NCI-H446 (cell line): ENCODE measurements at places on chromosomes 7 and 10.

DNA sequence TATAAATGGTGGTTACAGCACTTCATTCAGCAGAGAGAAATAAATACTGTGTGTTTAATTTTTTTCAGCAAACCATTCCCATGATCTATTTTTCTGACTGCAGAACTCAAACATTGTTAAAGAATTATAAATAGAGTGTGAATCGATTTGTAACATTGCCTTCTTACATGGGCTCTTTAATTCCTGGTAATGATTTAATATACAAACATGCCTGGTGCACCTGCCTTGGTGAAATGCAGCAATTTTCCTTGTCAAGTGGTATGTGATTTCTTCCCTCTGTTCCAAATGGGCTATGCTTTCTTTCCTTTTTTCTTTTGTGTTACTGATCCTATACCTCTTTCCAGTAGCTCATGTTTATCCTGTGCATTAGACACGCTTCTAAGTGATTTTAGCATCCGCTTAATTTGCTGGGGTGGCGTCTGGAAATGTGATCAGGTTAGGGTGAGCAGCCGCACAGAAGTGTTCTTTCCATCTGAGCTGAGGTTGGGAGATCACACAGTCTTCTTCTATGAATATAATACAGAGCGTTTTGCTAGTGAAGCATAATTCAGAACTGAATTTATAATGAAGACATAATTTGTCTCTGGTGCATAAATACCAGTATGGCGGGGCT is 94.3 kb upstream of the ITGB1 start:
- no peak for DNase-seq

DNA sequence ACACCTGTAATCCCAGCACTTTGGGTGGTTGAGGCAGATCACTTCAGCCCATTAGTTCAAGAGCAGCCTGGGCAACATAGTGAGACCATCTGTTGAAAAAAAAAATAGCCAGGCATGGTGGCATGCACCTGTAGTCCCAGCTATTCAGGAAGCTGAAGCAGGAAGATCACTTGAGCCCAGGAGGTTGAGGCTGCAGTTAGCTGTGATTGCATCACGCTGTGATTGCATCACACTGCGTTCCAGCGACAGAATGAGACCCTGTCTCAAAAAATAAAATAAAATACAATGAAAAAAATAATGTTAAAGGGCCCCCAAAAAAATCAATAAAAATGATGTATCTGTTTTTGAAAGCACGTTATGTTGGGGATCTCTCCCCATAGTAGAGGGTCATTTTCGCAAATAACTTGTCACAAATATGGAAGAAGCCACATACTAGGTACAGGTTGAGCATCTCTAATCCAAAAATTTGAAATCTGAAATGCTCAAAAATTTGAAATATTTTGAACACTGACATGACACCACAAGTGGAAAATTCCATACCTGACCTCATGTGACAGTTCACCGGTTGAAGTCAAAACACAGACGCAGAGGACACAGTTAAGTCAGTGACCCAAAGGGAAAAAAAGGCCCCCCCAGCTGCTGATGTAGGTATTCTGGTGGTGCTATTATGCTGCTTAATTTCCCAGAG is 9.5 kb downstream of the CISD1 start:
- no peak for DNase-seq

GRCh38 chr10:125147971-125148439 is 12.4 kb downstream of the CTBP2 start:
- peak; percentile 9 for DNase-seq

DNA sequence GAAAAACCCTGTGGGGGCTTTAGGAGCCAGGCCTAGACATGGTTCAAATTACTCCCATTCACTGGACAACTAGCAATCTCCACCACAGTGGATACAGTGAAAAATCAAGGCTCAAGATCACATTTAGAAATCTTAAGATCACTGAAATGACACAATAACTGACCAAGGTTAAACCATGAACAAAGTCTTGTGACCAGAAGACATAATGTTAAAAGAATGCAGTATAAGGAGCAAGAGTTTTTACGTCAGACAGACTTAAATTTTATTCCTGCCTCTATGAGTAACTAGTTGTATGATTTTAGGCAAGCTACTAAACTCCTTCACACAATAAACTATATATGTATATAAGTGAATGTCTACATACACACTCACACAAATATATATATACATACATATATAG is 68.5 kb downstream of the MICU1 start:
- DNase-seq, result no peak

DNA sequence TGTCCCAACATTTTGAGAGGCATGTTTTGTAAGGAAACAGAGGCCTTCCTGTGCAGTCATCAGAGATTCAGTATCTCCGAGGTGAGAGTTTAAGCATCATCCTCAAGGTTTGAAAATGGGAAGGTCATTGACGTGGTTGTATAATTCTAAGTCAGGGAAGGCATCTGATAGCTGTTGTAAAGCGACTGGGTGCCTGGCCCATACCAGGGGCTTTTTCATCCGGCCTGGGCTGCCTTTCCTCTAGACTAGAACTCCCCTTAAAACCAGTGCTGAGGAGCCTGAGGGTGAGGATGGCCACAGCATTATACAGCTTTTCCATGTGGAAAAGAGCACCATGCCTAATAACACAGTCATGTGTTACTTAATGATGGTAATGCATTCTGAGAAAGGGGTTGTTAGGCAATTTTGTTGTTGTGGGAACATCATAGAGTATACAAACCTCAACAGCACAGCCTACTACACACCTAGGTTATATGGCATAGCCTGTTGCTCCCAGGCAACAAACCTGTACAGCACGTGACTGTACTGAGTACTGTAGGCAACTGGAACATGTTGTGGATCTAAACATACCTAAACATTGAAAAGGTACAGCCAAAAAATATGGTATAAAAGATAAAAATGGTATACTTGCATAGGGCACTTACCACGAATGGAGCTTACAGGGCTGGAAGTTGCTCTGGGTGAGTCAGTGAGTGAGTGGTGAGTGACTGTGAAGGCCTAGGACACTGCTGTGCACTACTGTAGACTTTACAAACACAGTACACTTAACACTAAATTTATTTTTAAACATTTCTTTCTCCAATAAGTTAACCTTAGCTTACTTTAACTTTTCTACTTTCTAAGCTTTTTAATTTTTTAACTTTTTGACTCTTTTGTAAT is 13.5 kb upstream of the CACUL1 start:
- DNase-seq, result no peak

GRCh38 chr7:113464096-113464855 is 345.9 kb upstream of the SMIM30 start:
- DNase-seq, result no peak

- DNase-seq, result no peak
These were observed 28.4 kb upstream of the ZNF273 start for GRCh38 chr7:64874562-64875250.

GRCh38 chr7:7166318-7166717 is 16.0 kb upstream of the C1GALT1 start:
- no peak for DNase-seq

- no peak for DNase-seq
These were observed 84.8 kb downstream of the PROSER2 start for GRCh38 chr10:11907914-11908313.

DNA sequence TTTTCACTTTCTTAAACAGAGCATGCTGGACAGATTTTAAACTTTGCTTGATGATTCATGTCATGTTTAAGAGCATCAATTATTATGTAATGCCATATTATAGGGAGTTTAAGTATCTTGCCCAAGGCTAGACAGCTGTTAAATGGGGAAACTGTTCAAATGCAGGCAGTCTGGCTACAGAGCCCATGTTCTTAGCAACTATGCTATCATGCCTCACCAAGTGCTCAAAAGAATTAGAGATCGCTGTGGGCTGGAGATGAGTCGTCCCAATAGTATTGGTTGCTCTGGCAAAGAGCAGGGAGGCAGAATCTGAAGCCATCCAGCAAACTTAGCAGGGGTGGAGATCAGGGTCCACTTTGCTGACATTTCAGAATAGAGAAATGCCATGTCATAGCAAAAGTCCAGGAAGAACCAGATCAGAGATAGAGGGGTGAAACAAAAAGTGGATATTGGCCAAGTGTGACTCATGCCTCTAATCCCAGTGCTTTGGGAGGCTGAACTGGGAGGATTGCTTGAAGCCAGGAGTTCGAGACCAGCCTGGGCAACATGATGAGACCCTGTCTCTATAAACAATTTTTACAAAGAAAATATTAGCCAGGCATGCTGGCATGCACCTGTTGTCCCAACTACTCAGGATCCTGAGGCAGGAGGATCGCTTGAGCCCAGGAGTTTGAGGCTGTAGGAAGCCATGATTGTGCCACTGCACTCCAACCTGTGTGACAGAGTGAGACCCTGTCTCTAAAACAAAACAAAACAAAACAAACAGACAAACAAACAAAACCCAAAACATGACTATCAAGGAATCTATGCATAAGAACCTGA is 57.8 kb downstream of the BAMBI start:
- no peak for DNase-seq

DNA sequence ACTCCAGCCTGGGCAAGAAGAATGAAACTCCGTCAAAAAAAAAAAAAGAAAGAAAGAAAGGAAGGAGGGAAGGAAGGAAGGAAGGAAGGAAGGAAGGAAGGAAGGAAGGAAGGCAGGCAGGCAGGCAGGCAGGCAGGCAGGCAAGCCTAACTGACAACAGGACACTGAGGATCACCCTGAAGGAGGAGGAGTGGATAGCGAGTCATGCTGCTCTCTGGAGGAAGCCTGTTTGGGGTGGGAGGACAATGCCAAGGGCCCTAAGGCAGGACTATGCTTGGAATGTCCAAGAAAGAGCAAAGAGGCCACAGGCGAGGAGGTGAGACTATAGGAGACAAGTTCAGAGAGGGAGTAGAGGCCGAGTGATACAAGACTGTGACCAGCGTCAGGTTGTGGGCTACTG is 107.0 kb upstream of the PARD3 start:
- DNase-seq, result no peak

- no peak for DNase-seq
These were observed 301.0 kb downstream of the LHFPL3 start for GRCh38 chr7:104629408-104629807.

GRCh38 chr7:4612237-4612636 is 69.9 kb upstream of the FOXK1 start:
- DNase-seq, result no peak

GRCh38 chr7:127557803-127558202 is 27.6 kb downstream of the GCC1 start:
- no peak for DNase-seq

DNA sequence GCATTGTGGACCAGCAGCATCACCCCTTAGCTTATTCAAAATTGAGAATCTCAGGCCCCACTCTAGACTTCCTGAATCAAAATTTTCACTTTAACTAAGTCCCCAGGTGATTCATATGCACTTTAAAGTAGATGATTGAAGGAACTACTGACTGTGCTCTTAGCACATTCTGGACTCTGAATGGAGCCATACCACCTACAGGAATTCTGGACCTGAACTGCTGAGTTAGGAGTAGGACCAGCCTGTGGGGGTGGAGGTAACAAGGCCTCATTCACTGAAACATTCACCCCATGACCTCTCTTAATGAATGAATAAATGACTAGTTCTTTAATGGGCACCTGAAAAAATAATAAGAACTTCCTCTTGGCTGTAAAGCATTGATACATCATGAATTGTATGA is 7.3 kb downstream of the PDK4 start:
- no peak for DNase-seq

DNA sequence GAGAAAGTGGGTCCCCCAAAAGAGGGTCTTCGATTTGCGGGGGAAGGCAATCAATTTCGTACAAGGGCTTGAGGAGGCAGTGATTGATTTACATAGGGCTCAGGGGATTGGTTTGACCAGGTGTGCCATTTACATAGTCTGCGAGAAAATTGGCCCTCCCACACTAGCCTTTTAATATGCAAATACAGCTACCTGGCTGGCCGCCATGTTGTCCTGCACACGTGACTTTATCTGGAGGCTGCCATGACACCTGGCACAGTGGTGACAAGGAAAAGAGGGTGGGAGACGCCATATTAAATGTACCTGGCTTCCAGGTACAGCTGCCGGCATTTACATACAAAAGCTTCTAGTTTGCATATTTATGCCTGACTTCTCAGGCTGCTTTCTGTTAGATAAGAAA is 1577.2 kb upstream of the LRRTM3 start:
- DNase-seq, result no peak

GRCh38 chr7:116030651-116031276 is at the start of gene TFEC:
TSS of gene TFEC (minus strand) at chr7:116030763. CDS start at chr7:115984441, 46,322 bp downstream.
- DNase-seq, result no peak

GRCh38 chr7:128099204-128099671 is 68.0 kb upstream of the LRRC4 start:
- DNase-seq, result no peak

DNA sequence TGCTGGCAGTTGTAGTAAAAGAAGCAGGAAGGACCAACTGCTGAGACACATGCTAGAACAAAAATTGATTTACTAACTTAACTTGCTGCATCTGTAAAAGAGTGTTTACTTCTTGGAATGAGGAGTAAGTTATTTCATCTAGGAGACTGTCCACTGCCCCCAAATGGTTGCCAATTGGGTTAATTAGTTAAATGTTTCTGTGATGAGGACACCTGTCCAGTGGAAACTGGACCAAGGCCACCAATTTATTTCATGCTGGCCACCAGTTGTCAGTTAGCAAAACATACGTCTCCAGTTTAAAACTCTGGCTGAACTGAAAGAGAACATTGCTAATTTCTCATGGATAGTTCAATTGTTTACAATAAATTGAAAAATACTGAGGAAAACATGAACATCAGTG is 191.7 kb downstream of the PPP1R9A start:
- no peak for DNase-seq

DNA sequence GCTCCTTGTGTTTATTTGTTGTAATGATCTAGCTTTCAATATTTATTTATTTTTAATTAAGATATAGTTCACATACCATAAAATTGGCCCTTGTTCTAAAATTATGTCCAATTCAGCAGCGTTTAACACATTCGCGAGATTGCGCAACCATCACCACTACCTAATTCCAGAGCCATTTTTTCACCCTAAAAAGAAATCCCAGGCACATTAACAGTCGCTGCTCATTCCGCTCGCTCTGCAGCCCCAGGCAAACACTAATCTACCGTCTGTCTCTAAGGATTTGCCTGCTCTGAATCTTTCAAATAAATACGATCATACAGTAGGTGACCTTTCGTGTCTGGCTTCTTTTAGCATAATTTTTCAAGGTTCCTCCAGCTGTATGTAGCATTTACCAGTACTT is 616.7 kb downstream of the CALN1 start:
- no peak for DNase-seq

DNA sequence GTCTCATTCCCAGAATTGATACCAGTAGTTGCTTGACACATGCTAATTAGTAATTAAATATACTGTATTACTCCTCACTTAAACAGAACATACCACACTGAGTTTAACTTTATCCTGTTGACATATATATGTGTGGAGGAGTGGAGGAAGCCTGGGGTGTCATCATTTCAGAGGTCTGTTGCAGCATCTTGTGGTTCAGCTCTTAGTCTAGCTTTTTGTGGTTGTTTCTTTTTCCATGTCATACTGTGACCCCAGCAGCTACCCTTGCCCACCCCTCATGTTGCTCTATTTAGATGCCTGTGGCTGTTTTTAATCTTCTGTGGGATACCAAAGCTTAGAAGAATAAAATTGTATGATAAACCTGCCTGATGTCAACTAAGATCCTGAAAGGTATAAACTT is 875.4 kb downstream of the LRMDA start:
- DNase-seq, result no peak

- no peak for DNase-seq
These were observed 2.2 kb downstream of the FASTK start for GRCh38 chr7:151078233-151079040.
